ENCODE measurements at places on chromosomes 1 and 21.

- no peak for DNase-seq
These were observed 127.9 kb downstream of the CSMD2 start for GRCh38 chr1:34037109-34037508.

GRCh38 chr1:37868466-37868865 is 9.1 kb upstream of the MTF1 start:
- no peak for DNase-seq

DNA sequence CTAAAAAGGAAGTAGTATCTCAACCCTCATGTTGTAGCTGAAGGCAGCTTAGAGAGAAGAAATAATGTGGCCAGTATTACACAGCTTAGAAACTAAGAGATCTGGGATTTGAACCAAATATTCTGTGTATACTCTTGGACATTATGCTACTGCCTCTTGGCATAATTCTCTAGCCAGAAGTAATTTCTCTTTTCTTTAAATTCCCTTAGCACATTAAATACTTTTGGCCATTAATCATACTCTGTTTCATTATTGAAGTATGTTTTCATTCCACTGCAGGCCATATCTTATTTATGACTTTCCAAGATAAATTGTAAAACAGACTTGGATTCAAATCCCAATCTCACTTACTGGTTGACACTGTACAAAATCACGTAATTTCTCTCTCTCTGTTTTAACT is 181.3 kb upstream of the SPAG17 start:
- no peak for DNase-seq

DNA sequence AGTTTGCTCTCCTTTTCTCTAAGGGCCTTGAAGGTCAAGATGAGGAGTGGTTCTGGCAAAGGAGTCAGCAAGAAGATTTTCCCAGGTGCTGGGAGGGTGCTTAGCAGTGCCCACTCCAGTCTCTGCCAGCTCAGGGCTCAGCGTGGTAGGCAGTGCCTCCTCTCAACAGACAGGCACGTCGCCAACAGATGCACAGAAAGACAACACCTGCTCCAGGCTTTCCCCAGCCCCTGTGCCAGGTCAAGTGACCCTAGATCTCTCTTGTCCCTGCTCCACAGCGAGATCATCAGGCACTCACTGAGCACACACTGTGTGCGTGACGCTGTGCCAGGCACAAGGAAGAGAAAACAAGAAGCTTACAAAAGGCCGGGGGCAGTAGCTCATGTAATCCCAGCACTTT is 86.0 kb downstream of the CASZ1 start:
- DNase-seq: no peak

DNA sequence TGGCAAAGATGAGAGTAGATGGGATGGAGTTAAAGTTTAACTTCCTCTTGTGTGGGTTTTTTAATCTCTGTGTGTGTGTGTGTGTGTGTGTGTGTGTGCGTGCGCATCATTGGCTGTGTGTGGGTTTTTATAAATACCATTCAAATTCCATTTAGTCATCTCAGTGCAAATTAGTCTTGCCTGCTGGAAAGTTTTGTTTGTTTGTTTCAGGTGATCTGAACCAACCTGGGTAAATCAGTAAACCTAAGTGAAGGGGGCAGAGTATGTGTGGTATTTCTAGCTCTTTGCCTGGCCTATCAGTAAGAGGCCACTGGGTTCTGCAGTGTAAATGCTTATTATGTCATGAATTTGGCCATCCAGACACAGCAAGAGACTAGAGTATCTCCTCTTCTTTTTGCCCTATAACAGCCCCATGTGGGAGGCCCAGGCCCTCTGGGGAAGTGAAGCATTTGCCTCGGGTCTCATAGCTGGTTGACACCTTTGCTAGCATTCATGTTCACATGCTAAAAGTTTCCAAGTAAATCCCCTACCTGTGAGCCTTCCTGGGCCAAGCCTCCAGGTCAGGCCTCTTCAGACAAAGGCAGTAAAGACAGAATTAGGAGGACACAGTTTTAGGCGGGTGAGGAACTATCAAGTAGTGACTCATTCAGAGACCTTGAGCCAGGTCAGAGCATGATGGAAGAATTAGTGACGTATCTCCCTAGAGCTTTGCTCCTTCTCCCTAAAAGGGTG is 14.7 kb downstream of the INTS3 start:
- no peak for DNase-seq

DNA sequence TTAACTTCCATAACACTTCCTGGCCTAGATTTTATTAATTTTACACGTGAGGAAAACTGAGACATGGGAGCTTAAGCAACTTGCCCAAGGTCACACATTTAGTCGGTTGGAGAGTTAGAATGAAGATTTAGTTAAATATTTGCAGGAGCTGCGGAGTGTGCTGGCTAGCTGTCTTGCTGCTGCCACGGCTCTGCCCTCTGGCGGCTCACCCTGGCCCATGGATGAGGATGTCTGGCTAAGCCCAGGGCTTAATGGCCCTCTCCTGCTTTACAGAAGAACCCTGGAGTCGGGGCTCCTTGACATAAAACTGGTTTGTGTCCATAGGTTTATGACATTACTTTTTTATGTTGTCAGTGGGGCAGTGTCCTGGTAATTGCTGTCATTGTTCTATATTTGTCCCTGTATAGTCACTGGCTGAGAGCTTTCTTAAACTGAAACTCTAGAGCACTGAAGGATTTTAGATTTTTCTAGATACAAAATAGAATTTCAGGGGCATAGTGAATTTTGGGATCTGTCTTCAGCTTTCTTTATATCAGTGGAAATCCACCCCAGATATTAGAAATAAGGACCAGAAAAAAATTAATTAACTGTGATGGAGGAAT is 88.9 kb upstream of the WLS start:
- DNase-seq: peak; percentile 38

- DNase-seq: no peak
These were observed 142.7 kb upstream of the CSF3R start for GRCh38 chr1:36625253-36625934.

GRCh38 chr21:38813143-38813542 is 7.4 kb downstream of the ETS2 start:
- no peak for DNase-seq

GRCh38 chr1:174967845-174968705 is 31.7 kb upstream of the CACYBP start:
- no peak for DNase-seq

GRCh38 chr1:234553240-234554188 is 56.5 kb downstream of the IRF2BP2 start:
- DNase-seq: no peak

DNA sequence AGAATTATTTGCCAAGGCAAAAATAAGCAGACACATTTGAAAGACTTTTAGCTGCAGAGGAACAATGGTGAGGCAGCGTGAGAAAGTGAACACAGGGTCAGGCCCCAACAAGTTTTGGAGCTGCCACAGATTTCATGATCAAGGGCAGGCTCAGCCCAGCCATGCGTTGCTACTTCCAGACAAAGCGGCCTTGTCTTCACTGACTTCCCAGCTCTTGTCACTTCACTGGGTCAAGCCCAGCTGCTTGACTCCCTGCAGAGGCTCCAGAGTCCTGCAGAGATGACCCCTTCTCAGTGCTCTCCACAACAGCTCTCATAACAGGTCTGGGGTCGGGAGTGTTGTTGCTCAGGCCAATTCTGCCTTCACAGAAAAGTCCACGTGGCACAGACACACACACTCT is 35.8 kb downstream of the HHAT start:
- no peak for DNase-seq

DNA sequence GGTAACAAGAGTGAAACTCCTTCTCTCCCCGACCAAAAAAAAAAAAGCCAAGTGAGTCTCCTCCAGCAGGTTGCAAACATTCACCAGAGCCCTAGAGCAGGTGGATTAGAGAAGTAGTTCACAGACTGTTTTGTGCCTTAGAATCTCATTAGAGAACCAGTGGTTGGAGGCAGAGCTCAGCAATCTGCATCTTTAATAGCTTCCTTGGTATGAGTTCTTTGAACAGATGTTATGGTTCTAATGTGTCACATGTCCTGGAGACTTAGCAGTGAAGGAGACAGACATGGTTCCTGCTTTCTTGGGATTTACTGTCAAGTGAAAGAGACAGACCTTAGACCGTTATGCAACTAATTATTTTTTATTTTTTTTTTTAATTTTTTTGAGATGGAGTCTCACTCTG is 26.8 kb downstream of the SESN2 start:
- no peak for DNase-seq

- DNase-seq: no peak
These were observed 1.2 kb downstream of the LBR start for GRCh38 chr1:225426395-225427234.

DNA sequence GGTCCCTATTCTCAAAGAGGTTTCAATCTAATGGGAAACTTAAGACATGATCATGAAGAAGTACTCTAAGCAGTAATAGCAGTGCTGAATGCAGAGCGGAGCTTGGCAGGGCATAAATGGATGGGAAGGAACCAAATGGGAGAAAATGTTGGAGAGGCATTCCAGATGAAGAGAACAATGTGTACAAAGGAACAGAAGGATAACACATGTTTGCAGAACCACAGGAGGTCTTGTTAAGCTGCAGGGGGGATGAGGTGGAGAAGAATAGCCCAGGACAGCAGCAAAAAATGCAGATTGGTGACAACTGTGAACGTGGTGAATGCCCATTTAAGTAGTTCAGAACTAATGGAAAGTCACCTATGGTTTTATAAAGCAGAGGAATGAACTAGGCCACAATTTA is 99.1 kb downstream of the ASTN1 start:
- no peak for DNase-seq

DNA sequence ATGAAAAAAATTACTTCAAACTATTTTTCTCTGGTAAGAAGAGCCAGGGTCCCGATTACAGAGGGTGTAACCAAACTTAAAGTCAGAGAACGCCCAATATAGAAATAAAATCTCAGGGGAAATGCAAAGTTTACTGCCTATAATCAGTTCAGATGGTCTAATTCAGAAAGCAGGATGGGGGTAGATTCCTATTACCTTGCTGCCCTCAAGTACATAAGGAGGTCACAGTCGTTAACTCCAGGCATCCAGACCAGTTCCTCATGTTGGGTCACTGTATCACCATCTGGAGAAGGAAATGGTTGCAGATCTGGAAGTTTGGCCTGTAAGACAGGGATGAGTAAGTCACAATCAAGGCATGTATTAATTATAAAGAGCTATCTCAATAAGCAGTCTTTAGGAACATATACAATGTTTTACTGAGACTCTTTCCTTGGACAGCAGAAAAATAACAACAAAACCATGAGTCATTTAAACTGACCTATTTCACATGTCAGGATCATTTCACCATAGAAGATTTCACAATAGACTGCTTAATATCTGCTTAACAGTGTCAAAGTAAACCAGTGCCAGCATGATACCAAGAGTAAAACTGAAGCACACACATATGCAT is 179.4 kb downstream of the SLC45A1 start:
- DNase-seq: no peak

DNA sequence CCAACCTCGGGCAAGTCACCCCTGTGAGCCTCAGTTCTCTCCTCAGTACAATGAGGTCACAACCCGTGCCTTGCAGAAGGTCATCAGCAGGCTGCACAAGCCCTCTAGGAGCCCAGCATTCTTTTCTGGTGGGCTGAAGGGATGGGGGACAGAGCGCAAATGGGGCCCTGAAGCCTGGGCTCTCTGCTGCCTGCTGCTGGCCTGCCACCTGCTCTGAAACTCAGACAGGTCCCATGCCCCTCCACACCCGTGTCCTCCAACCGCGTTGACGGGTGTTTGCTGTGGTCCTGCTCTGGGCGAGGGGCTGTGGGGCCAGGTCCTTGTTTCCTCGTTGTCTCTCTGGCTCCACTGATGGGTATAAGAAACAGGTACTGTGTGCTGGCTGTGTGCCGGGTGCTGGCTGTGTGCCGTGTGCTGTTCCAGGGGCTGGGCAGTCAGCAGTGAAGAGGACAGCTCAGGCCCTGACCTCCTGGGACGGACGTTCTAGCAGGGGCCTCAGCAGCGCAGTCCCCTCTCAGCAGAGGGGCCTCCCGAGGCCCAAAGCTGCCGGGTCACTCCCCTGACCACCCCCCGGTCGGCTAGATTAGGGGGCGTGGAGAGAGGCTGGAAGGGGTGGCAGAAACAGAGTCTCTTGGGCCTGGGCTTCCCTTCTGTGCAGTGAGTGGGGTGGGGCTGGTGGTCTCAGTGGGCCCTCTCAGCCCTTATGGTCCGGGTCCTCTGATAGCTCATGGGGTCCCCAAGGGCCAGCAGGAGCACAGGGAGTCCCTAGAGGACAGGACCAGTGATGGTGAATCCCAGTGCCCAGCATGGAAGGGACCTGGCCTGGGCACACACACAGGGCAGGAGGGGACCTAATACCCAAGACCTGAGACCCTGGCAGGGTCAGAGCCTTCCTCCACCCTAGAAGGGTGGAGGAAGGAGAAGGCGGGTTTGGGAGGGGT is 42.1 kb downstream of the DMRTB1 start:
- no peak for DNase-seq

GRCh38 chr1:236281198-236281653 is 532 bp downstream of the ERO1B start:
- peak; percentile 5 for DNase-seq

GRCh38 chr1:153921803-153922075 is 1.0 kb downstream of the GATAD2B start:
- DNase-seq: no peak

GRCh38 chr1:61274939-61275338 is 192.6 kb downstream of the NFIA start:
- DNase-seq: no peak

GRCh38 chr1:206693592-206693991 is 8.9 kb downstream of the MAPKAPK2 start:
- peak; percentile 34 for DNase-seq

- DNase-seq: no peak
These were observed 5.6 kb downstream of the MORN1 start for GRCh38 chr1:2385606-2386280.

- DNase-seq: peak; percentile 47
These were observed 126.8 kb downstream of the RGS21 start for GRCh38 chr1:192443616-192444015.

DNA sequence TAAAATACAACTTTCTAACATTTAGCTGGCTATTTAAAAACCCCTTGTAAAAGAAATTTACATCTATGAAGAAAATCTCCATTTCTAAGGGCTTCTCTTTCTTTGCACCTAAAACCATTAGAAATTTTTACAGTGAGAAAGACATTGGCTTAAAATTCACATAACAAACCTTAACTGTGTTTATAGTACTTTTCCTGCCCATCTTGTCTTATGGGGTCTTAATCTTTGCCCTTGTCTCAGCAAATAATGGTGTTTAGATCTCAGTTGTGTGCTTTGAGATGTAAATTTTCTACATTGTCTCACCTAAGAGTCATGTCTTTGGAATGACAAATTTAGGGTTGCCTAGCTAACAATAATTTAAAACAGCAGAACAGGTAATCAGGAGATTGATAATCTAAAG is 71.5 kb downstream of the DDAH1 start:
- no peak for DNase-seq

- no peak for DNase-seq
These were observed 172.2 kb downstream of the EDEM3 start for GRCh38 chr1:184582411-184582810.

DNA sequence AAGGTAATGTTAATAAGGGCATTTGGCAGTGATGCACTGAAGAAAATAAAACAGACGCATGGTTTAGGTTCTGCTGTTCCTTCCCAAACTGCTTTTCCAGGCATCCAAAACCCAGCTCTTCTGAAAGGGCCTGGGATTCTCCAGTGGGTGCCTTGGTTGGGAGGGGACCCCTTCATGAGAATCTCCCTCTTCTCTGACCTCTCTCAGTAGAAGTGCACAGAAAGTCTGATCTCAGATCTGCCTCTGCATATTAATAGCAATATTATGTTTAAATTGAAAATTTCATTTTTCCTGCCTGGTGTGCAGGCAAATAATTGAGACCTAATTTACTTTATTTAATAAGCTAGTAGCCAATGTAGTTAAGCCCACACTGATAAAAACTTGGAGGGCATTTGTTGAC is 260.6 kb downstream of the CAMTA1 start:
- DNase-seq: no peak

GRCh38 chr1:46102769-46103476 is 29.5 kb downstream of the PIK3R3 start:
- no peak for DNase-seq

- DNase-seq: no peak
These were observed 17.5 kb downstream of the SLC19A1 start for GRCh38 chr21:45524756-45525152.
